ENCODE measurements at places on chromosomes 5 and 9.

GRCh38 chr5:17413691-17414090, 84.3 kb upstream of the TAF11L2 start:
- no peak for DNase-seq

DNA sequence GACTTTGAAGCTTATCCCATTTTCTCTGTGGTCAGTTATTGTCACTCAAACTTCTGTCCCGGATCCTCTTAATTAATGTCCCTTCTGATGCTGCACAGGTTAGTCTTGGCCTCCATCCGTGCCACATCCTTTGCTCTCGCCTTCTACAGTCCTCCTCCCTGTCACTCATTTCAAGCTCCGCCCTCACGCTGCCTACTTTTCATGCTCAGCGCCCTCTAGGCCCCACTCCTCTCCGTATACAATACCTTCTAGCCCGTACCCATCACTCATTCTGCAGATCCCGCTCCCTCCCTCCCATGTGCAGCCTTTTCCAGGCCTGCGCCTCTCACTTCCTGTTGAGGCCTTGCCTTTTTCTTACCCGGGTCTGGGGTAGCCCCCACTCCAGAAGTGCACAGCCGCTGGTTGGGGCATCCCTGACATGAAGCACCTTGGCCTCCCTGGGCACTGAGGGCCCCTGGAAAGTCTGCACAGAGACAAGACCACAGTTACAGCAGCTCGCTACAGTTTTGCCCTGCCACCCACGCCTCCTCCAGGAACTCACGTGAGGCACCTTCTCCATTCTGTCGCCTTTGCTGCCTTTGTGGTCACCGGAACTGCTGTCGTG, 88.5 kb upstream of the SLC25A48 start:
- DNase-seq, result no peak

DNA sequence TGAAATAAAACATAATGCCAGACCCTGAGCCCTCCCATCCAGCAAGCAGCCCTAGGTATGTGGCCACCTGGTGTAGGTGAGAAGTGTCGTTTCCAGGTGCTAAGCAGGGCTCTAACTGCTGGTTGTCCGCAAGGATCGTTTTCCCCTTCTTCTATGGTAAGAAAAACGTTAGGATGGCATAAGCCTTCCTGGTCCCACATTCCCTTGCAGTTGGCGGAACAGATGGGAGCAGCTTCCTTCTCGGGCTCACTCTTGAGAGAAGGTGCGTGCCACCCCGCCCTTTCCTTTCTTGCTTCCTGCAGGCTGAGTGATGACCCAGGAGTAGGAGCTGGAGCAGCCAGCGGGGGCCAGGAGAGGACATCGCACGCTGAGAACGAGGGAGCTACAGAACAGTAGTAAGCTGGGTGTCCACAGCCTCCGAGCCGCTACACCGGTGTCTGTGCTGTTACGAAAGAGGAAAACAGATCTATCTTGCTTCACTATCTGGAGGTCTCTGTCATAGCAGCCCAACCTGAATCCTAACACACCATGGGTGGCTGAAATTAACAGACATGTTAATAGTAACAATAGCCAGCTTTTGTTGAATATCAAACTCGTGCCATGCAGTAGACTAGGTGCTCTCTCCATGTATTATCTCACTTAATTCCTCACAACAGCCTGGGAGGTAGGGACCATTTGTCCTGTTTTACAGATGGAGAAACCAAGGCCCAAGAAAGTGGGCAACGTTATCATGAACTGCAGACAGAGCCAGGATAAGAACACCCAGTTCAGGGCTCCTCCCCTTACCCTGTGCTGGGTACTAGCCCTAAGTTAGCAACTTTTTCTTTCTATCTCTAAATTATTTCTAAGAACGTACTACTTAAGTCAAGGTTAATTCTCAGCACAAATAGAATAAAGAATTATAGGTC, 139.8 kb downstream of the COL23A1 start:
- DNase-seq, result no peak

GRCh38 chr9:3343671-3344070, 182.1 kb downstream of the RFX3 start:
- peak; percentile 8 for DNase-seq

DNA sequence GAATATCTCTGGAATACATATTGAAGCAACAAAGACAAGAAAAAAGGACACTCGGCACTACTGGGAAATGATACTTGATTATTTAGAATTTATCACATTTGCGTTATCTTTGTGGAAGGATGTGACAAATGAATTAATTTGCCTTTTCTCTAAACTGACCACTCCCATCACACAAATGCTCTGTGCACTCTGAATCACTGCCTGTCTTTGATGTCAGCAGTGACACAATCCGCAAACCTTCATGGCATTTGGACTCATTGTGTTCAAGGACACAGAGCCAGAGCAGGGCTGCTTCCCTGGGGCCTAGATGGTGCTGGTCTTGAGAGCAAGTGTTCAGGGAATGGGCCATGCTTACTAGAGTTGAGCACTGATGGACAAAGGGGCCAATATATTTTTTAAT, 4.9 kb upstream of the KIF4B start:
- DNase-seq, result no peak

DNA sequence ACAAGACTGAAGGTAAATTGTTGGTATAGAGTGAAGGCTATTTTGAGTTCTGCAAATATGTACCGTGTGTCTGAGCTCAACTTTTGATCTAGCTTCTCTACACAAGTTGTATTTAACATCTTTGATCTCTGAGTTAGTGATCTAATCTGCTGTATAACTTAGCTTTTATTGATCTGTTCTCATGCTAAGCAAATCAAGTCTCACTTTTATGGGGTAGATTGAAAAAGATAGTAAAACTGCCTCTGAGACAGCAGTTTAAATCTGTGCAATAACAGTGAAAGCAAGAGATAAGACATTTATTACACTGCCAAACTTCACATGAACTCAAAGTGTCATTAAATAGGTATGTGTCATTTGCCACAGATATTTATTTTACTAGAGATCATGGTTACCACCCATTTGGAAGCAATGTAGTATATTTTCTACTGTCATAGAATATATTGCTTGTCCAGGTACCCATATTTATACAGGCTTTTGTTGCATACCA, 477.3 kb downstream of the ISL1 start:
- DNase-seq, result no peak

DNA sequence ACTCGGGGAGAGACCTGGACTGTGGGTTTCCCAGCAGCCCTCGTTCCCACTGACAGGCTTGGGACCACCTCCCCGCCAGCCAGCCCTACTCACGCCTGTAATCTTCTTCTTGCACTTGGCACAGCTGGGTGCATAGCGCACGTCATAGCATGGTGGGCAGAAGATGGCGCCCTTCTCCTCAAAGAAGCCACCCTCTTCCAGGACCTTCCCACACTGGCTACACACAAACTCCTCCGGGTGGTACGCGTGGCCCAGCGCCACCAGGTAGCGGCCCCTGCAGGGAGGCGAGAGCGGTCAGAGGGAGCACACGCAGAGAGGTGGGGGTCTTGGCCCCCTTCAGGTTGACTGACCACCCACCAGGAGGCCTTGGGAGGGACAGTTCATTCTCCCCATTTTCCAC, 9.4 kb downstream of the PDLIM7 start:
- DNase-seq, result no peak

DNA sequence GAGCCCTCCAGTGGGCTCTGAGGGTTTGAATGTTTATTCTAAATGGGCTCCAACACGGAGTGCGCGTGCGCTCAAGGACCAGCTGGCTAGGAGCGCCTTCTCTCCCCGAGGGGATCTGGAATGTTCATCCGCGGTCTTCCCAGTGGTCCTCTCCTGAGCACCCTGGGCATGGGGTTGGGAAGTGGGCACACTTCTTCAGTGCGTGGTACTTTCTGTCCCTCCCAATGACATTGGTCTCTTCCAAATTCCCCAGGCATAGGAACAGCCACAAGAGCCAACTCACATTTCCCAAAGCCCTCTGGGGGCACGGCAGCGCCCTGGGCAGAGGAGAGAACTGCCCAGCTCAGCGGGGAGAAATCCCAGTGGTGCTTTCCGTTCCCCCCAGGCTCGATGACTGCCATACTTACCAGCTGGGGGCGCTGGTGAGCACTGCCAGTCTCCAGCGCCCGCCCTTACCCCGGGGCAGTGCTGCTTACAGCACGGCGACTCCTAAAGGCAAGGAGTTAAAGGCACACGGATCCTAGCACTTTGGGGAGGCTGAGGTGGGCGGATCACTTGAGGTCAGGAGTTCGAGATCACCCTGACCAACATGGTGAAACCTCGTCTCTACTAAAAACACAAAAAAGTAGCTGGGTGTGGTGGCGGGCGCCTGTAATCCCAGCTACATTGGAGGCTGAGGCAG, 29.9 kb upstream of the OBP2B start:
- DNase-seq, result peak; percentile 80

DNA sequence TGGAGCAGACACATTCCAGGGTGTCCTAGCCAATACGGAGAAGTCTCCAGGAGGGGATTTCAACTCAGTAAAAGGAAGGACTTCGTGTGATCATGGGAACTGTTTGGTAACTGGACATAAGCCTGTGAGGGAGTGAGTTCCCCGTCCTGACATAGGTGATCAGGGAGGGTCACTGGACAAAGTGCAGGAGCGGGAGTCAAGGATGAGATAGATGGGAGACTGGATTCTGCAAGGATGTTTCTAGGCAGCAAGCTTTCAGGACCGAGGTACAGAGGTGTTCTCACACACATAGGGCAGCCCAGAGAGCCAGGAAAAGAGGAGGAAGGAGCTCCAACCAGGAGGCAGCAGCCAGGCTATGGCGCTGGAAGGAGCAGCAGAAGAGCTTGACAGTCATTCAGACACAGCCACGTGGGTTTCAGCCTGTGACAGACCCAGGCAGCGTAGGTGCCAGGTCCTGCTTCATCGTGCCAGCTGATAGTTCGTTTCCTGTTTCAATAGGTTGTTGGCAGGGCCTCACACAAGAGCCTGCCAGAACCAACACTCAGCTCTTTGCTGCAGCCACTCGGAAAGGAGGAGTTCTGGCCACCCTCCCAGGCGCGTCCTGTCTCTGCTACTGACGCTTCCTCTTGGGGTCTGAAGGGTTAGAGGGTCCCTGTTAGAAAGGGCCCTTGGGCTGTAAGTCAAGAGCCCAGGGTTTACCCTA, 84.1 kb downstream of the AMBP start:
- DNase-seq, result peak; percentile 61

GRCh38 chr5:72107131-72107900, at the start of gene MAP1B:
Gene MAP1B, plus strand, starts transcription at chr5:72107475. Its CDS starts 57 bp downstream, at chr5:72107532.
- no peak for DNase-seq

GRCh38 chr5:80192507-80193241, 63.2 kb downstream of the SERINC5 start:
- DNase-seq, result no peak

- peak; percentile 69 for DNase-seq
These were observed 56.7 kb upstream of the EQTN start for GRCh38 chr9:27353474-27354229.

DNA sequence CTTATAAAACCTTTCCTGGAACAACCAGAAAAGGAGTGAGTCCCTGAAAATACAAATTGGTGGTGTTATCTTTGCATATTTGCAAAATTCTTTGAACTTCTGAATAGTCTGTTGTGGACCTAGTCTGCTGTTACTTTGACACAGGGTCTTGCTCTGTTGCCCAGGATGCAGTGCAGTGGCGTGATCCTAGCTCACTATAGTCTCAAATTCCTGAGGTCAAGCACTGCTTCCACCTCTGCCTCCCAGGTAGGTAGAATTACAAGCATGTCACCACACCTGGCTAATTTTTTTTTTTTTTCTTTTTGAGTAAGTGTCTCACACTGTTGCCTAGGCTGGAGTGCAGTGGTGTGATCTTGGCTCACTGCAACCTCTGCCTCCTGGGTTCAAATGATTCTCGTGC, 43.7 kb upstream of the SPRY4 start:
- no peak for DNase-seq

DNA sequence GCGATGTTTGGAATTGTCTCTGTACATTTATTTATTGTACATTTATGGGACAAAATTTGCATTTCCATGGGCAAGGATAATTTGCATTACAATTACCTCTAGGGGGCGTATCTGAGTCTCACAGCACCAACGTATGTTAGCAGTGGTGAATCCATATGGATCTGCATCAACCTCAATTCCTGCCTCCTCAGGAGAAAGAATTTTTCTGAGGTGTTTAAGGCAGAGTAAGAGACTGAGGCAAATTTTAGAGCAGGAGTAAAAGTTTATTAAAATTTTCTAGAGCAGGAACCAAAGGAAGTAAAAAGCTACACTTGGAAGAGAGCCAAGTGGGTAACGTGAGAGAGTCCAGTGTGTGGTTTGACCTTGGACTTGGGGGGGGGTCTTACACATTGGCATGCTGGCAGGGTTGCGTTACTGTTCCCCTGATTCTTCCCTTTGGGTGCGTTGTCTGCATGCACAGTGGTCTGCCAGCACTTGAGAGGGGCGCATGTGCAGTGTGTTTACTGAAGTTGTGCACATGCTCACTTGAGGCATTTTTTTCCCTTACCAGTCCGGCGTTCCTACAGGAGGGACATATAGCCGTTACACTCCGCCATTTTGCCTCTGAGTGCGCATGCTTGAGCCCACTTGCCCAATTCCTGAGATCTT, 21.0 kb upstream of the RAB14 start:
- DNase-seq, result peak; percentile 57

DNA sequence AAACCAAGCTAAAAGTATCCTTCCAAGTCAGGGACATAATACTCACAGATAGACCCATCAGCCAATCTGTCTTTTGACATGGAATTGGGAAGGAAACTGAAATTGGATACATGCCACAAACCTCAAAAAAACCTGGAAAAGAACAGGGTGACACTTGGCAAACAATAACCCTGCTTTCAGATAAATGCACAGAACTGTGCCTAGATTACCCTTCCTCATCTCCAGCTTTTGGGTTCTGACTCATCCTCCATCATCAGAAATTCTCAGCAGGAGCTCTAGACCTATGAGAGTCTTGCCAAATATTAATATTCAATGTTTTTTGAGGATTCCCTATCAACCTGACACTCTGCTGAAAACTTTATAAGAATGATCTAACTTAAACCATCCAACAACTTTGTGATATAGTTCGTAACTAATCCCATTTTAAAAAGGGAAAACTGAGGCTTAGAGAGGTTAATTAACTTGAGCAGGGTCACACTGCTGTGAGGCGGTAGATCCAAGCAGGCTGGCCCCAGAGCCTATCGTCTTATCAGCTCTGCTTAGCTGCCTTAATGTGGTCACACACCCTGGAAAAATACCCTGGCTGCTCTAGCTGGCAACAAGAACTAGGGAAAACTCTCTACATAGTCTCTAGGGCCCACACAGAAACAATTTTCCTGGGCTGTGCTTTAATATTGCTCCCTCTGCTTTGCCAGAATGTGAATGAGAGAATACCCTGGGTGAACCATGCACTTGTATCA, 157.0 kb upstream of the TRPC7 start:
- DNase-seq, result no peak

- peak; percentile 74 for DNase-seq
These were observed 224.3 kb upstream of the S1PR3 start for GRCh38 chr9:88766778-88767503.
